ENCODE measurements at places on chromosomes 6 and 20. TPM values are rescaled to one million over a fixed set of nuclear protein-coding genes. Genes with fewer than 3 reads are reported as not detected.

The AHCY gene
- total RNA-seq: 130 TPM

The NCOA7 gene
- 61.1 TPM for total RNA-seq

The PACRG gene
- not detected for total RNA-seq

The CDSN gene
- not detected for total RNA-seq

The TNF gene
- total RNA-seq: under 0.01 TPM

The DTD1 gene
- total RNA-seq: 117 TPM

The SIRPB2 gene
- total RNA-seq: 3.0 TPM

The MCHR2 gene
- total RNA-seq: not detected

The SYNDIG1 gene
- total RNA-seq: 0.30 TPM

The SLC22A16 gene
- total RNA-seq: not detected

The CCR6 gene
- not detected for total RNA-seq

The MRAP2 gene
- total RNA-seq: 18.8 TPM

The FAM209B gene
- total RNA-seq: not detected

The LRP11 gene
- 24.7 TPM for total RNA-seq

The NKX2-2 gene
- total RNA-seq: not detected

The OR2B6 gene
- total RNA-seq: not detected
